Activated CD4-positive, alpha-beta T cell treated with anti-CD3 and anti-CD28 coated beads for 36 hours (primary cell): ENCODE measurements at places on chromosomes 2 and 18.

GRCh38 chr2:191724015-191724414 is 46.1 kb downstream of the NABP1 start:
- no peak for DNase-seq

DNA sequence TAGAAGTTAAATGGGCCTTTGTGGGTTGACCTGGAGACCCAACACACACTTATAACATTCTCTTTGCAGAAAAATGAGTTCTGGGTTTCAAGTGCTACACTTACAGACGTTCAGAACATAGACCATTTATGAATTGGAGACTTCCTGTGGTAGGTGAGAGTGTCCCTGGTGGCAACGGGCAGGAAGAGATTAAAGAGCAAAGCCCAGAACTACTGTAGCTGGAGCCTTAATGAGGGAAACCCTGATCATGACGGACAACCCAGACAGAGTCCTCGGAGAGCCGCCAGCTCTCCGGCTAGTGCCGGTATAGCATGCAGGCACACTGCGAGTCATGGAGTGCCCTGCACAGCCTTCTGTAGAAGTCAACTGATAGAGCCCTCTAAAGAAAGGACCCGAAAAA is 44.5 kb upstream of the RMDN2 start:
- DNase-seq = no peak

- DNase-seq = no peak
Observed at GRCh38 chr2:3149441-3150217, 228.0 kb downstream of the EIPR1 start.

DNA sequence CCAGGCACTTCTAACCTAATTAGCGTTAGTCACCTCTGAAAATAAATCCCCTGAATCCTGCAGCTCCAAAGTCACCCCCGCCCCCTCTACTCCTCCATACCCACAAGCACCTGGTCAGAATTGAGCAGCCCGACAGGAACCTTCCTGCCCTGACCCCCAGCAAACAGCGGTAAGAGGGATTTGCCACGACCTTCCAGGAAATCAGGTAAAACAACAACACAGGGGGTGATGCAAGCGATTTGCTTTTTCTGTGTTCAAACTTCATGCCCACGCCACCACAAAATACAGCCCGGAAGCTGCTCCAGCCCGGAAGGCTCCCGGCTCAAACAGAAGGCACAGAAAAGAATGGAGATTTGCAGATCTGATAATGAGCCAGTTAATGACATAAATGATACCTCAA is 367.1 kb downstream of the GPD2 start:
- DNase-seq = no peak

DNA sequence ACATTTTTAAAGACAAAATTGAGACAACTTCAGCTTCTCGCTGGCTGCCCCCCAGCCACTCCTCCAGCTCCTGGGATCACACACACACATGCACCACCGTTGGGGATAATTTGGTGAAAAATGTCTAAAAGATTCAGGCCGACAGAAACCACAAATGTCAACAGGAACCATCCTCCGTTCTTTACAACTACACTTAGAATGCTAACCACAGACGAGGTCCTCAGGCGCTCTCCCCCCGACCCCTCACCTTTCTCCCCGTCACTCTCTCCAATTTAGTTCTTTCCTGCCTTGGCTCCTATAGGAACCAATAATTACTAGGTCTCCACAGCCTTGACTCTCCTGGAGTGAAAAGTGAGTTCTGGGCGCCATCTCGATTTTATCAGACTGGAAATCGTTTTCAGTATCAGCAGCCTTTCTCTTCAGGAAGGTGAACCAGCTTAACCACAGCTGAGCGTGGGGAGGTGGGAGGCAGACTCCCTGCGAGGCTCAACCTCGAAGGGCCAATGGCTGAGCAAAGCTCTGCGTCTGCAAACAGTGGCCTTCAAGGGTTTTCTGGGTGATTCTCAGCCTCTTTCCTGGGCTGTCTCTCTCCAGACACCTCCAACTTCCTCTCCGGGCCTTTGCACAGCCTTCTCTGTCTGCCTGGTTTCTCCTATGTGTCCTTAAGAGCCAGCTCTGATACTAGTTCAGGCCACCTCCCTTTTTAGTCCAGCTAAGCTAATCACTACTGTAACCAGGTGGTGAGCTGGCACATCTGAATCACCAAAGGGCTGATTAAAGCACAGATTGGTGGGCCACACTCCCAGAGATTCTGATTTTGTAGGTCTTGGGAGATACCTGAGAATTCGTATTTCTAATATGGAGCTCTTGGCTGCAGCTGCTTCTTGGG is 115.7 kb upstream of the COPS8 start:
- DNase-seq = peak; percentile 47

DNA sequence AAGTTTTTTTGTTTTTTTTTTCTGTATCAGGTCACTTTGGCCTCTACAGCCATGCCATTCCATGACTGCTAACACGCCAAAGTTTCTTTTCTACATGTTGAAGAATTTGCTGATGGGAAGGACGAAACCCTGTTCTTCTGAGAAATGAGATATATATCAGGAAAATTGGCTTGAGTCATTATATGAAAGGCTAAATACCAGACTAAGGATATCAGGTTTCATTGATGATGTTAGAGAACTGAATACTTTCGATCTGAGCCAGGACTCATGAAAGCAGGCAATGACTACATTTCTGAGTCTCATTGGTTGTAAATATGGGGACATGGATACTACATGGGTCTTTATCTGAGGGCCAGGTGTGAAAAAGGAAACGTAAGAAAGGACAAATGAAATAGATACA is 181.4 kb downstream of the OSR1 start:
- no peak for DNase-seq

- no peak for DNase-seq
Observed at GRCh38 chr2:10246370-10246769, 56.3 kb upstream of the HPCAL1 start.

- no peak for DNase-seq
Observed at GRCh38 chr2:18611184-18611583, 21.8 kb upstream of the NT5C1B start.

GRCh38 chr2:199468561-199469513 is 11.1 kb upstream of the SATB2 start:
- DNase-seq = peak; percentile 61

DNA sequence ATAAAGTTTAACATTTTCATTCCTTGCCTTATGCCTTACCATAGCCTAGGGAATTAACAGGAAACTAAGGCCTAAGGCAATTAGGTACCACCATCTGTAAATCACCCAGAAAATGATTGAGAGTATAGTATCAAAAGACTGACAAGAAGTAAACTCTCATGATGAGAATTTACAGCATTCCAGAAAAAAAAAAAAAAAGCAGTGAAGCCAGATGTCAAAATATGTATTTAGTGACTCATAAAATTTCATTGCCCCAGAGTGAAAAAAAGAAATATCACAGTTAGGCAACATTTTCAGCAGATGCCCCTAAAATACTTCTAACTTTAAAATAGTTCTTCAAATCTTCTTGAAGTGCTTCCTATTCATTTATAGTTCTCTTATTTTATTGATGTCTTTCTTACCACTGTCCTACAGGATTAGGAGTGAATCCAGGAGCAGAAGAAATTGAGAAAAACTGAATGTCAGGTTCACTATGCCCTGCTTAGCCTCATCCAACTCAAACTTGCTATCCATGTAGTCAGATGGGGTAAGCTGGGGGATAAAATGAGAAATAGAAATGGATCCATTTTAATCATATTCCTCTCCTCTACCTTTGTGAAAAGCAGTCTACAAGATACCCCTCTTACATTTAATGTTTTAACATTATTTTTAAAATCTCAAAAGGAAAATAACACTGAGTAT is 57.3 kb upstream of the TANK start:
- no peak for DNase-seq

DNA sequence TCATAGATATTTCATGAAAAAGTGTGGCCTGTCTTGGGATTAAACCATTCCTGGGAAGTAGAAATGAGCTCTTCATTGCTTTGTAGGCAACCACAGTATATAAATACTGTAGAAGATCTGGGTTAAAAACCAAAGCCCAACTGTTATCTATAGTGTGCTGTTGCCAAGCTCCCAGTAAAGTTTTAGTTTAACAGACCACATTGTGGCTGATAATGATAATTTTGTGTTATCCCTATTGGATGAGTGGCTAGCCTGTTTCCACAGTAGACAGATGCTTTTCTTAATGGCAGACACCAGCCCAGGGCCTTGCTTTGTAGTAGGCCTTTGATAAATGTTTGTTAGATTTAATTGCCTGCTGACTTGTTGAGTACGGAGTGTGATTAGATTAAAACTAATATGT is 52.1 kb downstream of the FMNL2 start:
- no peak for DNase-seq

GRCh38 chr2:44805401-44806235 is 135.9 kb upstream of the SIX3 start:
- no peak for DNase-seq

GRCh38 chr2:2623939-2624338 is 292.9 kb upstream of the MYT1L start:
- DNase-seq = no peak

- DNase-seq = no peak
Observed at GRCh38 chr2:172704072-172704936, 31.3 kb upstream of the RAPGEF4 start.

DNA sequence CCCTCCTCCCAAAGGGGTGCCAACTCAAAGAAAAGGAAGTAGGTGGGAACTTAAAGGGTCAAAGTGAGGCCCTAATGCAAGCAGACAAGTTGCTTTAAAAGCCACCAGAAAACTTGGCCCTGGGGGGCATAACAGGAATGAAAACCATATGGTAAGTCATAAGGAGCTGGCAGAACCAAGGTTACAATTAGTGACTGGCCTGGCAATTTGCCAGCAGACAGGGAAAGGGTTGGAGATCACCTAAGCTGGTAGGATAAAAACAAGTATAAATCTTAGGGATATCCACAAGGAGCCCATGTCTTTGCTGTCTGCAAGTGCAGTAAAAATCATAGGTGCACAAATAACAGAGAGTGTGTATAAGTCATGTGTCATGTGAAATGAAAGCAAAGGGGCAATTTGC is 256.7 kb upstream of the LRRTM4 start:
- no peak for DNase-seq

DNA sequence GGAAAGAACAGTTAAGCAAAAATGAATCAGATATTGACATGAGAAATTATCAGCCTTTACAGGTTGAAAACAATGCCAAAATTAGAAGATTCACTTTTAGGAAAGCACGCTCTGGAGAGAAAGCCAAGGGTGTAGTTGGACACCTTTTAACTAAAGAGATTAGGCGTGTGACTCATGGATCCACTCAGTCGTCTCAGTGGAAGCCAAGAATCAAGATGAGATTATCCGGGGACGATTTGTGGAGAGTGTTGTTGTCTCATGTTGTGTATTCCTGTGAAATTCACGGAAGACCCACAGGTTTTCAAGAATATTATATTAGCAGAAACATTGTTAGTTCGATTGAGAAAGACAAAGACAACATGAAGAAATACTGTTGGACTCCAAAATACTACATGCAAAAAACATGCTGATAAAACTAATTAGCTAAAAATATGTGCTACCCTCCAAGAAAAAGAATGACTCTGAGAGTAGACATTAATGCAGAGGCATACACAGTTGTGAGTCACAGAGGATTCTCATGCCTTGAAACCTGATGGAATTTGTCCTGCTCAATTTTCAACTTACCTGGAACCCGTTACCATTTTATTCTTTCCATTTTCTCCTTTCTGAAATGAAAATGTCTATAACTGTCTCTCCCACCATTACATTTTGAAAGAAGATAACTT is 192.1 kb upstream of the RND3 start:
- DNase-seq = no peak

GRCh38 chr2:42073739-42074503 is 26.1 kb downstream of the PKDCC start:
- no peak for DNase-seq

GRCh38 chr2:178870703-178871102 is 63.5 kb upstream of the TTN start:
- DNase-seq = no peak

- DNase-seq = no peak
Observed at GRCh38 chr18:74430231-74430630, 26.9 kb downstream of the DIPK1C start.

DNA sequence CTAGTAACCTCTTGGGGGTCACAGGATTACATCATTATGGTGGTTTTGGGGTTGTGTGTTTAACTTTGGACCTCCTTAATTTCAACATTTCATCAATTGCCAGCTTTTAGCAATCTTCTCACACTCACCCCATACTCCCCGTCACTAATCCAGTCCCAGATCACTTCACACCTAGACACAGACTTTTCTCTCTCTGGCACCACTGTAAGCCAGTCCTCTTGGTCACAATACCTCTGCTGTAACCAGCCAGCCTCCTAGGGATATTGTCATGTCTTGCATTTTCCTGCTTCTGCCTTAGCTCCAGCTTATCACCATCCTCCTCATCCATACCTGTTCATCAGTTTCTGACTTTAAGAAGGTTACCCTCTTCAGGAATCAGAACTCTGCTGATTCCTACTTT is 1.6 kb upstream of the STK17B start:
- DNase-seq = no peak

DNA sequence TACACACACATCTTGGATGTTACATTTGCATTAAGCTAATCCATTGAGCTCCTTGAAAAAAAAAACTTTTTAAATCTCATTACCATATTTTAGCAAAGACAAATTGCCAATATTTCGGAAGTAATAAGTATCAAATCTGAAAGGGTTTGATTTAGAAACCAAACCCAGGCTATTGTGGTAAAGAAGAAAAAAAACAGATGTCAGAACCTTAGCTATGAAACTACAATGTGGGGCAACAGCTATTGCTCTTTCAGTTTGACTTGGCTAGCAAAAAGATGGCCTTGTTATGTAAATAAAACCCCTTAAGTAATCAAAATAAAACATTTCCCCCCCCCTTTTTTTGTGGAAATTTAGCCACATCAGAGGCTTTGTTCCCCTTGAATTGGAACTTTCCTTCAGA is 41.2 kb upstream of the REG3A start:
- no peak for DNase-seq

GRCh38 chr18:48545757-48546321 is 7.0 kb downstream of the CTIF start:
- no peak for DNase-seq

DNA sequence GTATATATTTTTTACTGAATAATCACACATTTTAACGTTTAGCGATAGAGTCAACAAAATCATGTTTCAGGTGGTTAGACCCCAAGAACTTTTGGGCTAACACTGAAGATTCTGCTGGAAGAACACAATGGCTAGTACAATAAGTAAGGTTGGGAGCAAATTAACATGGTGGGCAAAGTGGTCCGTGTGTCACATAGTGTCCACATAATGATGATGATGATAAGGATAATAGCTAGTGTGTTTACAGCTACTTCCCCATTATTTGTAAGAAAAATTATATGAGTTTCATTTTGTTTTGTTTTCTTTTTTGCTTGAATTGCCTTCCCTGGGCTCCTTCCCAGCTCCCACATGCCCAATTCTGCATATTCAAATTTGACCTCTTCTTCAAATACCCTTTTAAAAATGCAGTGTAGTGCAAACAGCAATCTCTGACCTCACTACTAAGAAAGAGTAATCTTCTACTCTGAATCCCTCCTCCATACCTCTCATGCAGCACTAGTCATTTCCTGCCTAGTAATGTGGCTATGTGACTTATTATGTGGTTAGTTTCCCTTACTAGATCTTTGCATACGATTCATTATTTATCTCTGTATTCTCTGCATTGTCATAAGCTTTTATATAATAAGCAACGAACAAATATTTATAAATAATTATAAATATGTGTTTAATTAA is 16.9 kb upstream of the VPS54 start:
- peak; percentile 24 for DNase-seq
